ENCODE measurements at places on chromosomes 7 and 10. TPM values are rescaled to one million over a fixed set of nuclear protein-coding genes. Genes with fewer than 3 reads are reported as not detected.

DNA sequence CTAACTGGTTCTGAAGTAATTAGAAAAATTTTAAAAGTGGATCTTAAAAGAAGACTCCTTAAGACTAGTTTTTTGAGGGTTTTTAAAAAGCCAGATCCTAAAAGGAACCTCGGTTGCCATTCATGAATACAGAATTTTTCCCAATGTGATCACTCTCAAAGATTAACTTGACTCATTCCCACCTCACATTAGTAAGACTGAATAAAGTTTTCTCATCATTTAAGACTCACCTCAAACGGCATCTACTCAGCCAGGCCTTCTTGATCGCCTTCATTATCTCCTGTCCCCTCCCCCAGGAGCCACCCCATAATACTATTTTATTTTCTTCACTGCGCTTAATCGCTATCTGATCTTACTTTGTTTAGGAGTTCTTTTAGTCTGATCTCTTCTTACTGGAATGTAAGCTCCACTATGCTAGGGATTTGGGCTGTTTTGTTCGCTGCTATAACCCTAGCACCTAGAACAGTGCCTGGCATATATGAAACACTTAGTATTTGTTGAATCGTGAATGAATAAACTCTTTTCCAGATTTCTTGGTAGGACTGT lies 55.9 kb upstream of the PCGF5 start:
- no peak for DNase-seq

DNA sequence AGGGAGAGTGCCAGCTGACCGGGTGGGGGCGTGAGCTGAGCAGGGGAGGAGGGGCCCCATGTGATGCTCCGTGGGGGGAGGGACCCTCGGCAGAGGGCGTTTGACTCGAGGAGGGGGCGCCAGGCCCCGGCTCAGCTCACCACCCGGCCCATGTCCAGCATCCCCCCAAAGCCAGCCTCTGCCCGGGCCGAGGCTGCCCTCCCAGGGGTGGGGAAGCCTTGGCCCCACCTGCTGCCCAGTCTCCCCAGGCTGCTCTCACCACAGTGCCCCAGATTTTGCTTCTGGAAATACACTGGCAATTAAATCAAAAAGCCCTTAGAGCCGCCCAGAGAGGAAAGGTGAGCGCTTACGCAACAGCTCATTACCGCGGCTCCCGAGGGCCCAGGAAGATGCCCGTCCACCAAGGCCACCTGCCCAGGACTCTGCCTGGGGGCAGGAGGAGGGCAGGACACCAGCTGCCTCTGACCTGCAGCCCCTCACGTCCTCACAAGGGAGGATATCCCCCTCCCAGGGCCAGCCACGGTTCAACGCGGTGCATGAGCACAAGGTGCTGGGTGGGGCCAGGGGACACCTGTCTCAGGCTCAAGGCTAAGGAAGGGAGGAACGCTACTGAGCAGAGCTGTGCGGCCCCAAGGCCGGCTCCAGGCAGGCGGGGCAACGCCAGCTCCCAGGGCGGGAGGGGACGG lies 70.0 kb upstream of the INPP5A start:
- no peak for DNase-seq

- no peak for DNase-seq
Observed at GRCh38 chr7:85736085-85736484, 549.2 kb upstream of the SEMA3D start.

DNA sequence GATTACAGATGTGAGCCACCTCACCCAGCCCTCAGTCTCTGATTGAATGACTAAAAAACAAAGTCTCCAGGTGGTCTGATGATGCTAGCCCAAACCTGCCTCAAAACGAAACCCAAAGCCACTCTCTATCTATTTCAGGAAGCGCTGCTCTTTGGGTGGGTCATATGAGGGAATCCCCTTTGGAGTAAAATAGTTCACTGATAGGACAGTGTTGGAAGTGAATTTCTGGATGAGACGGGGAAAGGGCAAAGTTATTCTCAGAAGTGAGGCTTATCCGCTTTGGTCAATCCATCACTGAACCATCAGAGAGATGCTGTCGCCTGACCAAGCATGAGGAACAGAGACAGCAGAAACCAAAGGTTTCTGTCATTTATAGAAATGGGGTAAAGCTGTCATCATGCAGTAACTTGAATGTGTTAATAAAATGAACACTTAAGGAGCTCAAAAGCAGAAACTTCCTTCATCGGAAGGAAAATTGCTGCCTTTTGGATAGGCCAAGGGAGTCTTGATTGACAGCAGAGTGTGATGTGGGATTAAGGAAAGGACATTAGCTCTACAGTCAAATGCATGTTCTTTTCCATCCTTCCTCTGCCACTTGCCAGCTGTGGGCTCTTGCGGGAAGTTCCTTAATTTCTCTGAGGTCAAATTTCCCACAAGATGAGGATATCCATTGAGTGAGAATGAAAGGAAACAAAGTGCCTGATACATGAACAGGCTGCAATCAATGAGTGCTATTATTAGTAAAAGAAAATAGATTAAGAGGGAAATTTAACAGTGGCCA lies 64.9 kb upstream of the C1QL3 start:
- no peak for DNase-seq

- DNase-seq: no peak
Observed at GRCh38 chr10:19605806-19606205, 210.4 kb upstream of the PLXDC2 start.

The PIK3CG gene
- not detected for polyA plus RNA-seq

DNA sequence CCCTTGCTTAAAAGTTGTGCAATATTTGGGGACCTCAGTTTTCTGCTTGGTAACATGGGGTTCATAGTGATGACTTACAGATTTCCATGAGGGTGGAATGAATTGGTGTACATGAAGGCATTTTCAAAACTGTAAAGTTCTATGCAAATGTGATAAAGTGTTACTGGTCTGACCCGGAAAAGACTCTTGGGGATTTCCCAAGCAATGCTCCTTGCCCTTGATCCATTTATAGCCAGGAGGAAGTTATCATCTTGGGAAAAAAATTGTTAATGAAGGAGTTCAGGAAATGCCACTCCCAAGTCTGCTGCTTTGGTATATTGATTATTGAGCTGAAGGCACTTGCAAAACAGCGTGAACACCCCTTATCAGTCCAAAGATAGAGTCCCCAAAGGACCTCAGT lies 96.3 kb upstream of the ZPBP start:
- no peak for DNase-seq

Data from A549 (cell line).